ENCODE measurements at places on chromosomes 3 and 15. TPM values are rescaled to one million over a fixed set of nuclear protein-coding genes. Genes with fewer than 3 reads are reported as not detected.
A peak's percentile ranks its signal among the peaks of the same experiment; 100 is the strongest.

GRCh38 chr3:81931265-81932251, 170.1 kb upstream of the GBE1 start:
- peak; percentile 48 for DNase-seq

- DNase-seq, result no peak
These were observed 134.2 kb downstream of the LIPC start for GRCh38 chr15:58566029-58566428.

DNA sequence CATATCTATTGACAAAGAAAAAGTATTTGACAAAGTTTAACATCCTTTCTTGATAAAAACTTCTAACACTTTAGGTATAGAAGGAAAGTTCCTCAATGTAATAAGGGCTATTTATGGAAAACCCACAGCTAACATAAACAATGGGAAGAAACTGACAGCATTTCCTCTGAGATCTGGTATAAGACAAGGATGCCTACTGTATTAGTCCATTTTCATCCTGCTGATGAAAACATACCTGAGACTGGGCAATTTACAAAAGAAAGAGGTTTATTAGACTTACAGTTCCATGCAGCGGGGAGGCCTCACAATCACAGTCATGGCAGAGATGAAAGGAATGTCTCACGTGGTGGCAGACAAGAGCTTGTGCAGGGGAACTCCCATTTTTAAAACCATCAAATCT, 17.8 kb upstream of the CLDN1 start:
- DNase-seq, result no peak

DNA sequence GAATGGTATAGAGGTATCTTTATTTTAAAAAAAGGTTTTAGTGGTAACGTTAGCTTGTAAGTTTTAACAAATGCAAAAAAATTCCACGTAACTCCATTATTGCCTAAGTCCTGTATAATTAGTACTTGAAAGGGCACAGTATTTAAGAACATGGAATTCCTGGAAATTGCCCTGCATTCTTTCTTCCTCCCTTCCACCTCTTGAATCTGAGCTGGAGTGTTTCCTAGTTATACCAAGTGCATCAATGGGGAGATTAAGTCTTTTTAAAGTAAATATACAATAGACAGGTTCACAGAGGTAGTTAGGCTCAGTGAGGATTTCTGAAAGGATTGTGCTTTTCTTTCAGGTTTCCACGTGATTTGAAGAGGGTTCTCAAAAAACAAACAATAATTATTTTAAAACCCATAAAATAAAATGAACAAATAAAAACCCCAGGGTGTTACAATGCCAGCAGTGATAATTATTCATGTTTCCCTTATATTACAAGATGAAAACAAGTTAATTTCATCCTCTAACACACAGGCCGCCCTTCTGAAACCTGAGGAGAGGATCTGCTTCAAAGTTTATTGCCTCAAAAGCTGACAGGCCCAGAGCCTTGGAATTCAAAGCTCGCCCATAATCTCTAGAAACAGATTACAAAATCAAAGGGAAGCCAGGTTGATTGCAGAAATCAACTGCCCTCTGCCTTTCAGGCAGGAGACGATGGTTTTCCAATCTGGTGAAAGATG, 128.8 kb upstream of the LMOD3 start:
- DNase-seq, result no peak

GRCh38 chr3:72355168-72355567, 493.1 kb downstream of the SHQ1 start:
- no peak for DNase-seq

DNA sequence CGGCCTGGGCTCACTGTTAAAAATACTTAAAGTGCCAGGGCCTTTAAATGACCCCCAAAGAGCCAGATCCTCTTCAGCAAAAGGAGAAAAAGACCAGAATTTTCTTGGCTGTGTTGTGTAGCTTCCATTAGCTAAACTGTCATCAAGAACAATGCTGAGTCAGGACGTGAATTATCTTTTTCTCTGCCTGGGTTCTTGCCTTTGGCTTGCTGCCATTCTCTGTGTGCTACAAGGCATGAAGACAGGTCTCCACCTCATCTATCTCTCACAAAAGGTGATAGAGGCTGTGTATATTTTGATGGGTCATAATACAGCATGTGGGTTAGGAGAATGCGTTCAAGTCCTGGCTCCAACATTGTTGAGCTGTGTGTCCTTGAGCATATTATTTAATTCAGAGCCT, 52.4 kb upstream of the SELENOK start:
- DNase-seq, result no peak

DNA sequence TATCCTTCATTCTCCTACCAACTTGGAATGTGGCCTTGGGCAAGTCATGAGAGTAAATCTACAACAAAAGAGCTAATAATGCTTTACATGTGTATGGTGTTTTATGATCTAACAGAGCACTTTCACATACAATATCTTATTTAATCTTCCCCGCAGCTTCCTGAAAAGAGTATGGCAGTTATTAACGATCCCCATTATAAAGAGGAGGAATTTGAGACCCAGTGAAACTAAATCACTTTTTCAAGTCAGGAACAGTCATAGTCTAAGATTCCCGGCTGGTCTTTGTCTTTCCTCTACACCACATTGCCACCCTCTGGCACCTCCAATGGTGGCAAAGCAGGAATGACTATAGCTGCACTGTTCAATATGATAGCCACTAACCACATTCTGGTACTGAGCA, 69.7 kb upstream of the CMSS1 start:
- no peak for DNase-seq

DNA sequence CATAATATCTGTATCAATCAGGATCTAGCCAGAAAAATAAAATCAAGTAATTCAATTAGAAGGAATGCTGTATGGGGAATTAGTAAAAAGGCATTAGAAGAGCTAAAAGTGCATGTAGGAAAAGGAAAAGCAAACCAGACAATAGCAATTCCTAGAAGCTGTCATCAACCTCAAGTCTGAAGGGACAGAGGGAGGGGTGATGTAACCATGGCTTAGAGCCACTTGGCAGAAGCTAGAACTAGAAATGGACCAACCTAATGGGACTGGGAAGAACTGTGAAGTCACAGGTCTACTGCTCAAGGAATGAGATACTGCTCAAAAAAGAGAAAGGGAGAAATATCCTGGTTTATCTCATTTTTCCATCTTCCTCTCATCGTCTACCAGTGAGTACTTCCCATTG, 590.7 kb upstream of the SGO1 start:
- DNase-seq, result no peak

Gene CHRD
- total RNA-seq, result 8.7 TPM

Gene CRABP1
- not detected for total RNA-seq

Gene TJP1
- 111 TPM for total RNA-seq

Gene GPR149
- total RNA-seq, result not detected

Gene CSPG4
- total RNA-seq, result 7.8 TPM

Gene ECE2
- not detected for total RNA-seq

Gene SEMA6D
- total RNA-seq, result 17.7 TPM

Gene ANKRD34C
- total RNA-seq, result 0.11 TPM

All from Right ventricle myocardium inferior (tissue), 1 donor.